ENCODE measurements at places on chromosomes 6 and 20. TPM values are rescaled to one million over a fixed set of nuclear protein-coding genes. Genes with fewer than 3 reads are reported as not detected.

- no peak for DNase-seq
Measured at GRCh38 chr6:143158113-143158581, 97.5 kb downstream of the AIG1 start.

DNA sequence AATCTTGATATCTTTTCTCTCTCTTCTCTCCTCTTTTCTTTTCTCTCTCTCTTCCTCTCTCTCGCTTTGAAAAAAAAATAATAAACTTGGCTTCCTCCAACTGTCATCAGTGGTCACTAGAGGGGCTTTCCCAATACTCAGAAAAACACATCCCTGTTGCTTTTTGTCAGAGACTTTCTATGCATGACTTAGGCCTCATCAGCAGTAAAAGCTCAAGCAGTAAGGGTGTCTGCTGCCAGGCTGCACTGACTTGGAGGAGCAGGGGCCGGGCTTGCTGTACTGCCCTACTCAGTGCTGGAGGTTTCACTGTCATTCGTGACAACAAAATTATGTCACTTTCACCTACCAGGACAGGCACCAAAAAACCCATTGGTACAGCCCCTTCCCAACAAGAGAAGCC is 272.0 kb downstream of the ADGB start:
- no peak for DNase-seq

GRCh38 chr20:16520154-16520553 is 53.1 kb downstream of the KIF16B start:
- no peak for DNase-seq

- no peak for DNase-seq
Measured at GRCh38 chr20:32018269-32019155, 8.3 kb downstream of the CCM2L start.

GRCh38 chr6:34601706-34602105 is 45.6 kb upstream of the SPDEF start:
- DNase-seq: no peak

The SPTLC3 gene
- total RNA-seq: 5.9 TPM

DNA sequence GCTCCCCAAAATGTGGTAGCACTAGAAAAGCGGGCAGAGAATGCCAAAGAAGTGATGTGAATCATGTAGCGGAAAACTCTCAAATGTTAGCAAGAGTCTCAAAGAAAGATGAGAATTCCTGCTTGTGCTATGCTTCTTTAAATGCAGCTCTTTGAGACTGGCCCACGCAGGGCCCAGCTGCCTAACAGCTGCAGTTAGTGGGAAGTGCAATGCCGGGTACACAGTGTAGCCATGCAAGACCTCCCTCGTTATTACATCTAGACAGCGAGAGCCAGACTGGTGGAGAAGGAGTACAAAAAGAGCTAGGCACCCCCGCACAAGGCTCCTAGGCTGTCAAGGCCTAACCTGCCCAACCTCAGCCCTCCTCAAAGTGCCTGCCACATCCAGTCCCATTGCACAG is 201.7 kb upstream of the PRDM1 start:
- no peak for DNase-seq

The CGA gene
- total RNA-seq: not detected

DNA sequence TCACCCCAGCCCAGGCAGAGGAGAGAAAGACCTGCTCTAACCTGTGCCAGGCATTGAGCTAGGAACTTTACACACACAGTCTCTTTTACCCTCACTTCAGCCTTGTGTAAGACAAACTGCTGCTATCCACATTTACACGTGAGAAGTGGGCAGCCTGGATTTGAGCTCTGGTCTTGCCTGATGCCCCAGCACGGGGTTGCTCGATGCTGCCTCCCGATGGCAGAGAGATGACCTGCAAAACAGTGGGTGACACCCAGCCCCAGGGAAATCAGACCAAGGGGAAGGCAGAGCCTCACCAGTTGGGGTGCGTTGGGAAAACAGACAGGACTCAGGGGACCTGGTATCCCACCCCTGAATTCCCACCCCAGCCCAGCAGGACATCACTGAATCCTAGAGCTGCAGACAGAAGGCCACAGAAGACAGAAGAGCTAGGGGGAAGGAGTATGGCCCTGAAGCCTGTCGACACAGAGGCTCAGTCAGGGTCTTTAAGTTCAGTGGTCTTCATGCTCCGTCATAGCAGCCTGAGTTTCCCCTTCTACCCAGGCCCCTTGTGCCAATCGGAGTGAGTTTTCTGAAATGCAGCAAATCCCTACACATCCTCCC is 990 bp downstream of the BPI start:
- DNase-seq: no peak

- DNase-seq: no peak
Measured at GRCh38 chr6:152642578-152643375, 5.6 kb upstream of the SYNE1 start.

The ANKS1A gene
- total RNA-seq: 24.3 TPM

The TRIM31 gene
- total RNA-seq: not detected

- DNase-seq: no peak
Measured at GRCh38 chr6:81265106-81265505, 487.4 kb downstream of the TENT5A start.

DNA sequence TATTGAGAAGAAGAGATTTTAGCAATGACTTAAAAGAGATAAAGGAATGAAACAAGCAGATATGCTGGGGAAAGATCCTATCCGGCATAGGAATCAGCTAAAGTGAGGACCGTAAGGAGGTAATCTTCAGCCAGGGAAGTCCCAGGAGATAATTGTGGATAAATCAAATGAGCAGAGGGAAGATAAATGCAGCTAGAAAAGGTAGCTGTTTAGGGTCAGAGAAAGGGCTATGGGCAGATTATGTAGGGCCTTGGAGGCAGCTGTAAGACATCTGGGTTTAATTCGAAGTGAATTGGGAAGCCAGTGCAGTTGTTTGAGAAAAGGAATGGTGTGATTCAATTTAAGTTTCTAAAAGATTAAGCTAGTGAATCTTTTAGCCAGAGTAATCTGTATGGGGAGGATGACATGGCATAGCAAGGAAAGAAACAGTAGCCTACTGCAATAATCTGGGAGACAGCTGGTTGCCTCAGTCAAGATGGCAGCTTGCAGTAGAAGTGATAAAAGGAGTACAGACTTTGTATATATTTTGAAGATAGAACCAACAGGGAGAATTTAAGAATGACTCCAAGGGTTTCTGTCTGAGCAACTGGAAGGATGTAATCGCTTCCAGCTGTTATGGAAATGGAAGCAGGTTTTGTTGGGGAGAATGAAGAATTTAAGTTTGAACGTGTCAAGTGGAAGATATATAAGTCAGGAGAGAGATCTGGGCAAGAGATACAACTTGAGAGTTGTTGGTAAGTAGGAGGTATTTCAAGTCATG is 552.3 kb upstream of the FLRT3 start:
- DNase-seq: no peak

The MAFB gene
- total RNA-seq: 80.5 TPM

The ASIP gene
- not detected for total RNA-seq

- no peak for DNase-seq
Measured at GRCh38 chr6:161256407-161256806, 17.5 kb downstream of the AGPAT4 start.

GRCh38 chr20:19549896-19550295 is 208.2 kb upstream of the RIN2 start:
- no peak for DNase-seq
